ENCODE measurements at places on chromosomes 6 and 20.

- DNase-seq: no peak
These were observed 131.0 kb downstream of the DOK5 start for GRCh38 chr20:54606380-54606779.

DNA sequence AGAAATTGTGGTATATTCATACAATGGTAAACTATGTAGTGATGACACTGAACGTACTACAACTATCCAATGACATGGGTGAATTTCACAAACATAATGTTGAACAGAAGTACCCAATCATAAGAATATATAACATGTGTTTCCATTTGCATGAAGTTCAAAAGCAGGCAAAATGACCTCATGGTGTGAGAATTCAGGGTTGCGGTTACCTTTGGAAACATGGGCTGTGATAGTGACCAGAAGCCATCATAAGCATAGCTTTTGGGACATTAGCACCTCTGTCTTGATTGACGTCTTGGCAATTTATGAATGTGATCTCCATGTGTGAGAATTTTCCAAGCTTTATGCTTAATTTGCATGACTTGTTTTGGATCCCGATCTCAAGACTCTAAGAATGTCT, 500.1 kb upstream of the JAG1 start:
- DNase-seq: no peak

GRCh38 chr6:78947529-78947928, 80.2 kb downstream of the IRAK1BP1 start:
- DNase-seq: no peak

GRCh38 chr6:4751823-4752464, 24.3 kb upstream of the CDYL start:
- no peak for DNase-seq

GRCh38 chr6:82785206-82785605, 280.4 kb downstream of the UBE3D start:
- DNase-seq: no peak

DNA sequence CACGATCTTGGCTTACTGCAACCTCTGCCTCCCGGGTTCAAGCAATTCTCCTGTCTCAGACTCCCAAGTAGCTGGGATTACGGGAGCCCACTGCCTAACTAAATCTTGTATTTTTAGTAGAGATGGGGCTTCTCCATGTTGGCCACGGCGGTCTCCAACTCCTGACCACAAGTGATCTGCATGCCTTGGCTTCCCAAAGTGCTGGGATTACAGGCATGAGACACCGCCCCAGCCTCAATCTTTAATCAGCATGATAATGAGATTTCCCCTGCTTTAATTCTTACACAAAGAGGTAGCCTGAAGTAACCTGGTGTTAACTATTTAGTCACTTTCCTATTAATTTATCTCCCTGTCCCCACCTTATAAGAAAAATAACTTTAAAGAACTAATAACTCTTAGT, 31.3 kb upstream of the TRDN start:
- no peak for DNase-seq

DNA sequence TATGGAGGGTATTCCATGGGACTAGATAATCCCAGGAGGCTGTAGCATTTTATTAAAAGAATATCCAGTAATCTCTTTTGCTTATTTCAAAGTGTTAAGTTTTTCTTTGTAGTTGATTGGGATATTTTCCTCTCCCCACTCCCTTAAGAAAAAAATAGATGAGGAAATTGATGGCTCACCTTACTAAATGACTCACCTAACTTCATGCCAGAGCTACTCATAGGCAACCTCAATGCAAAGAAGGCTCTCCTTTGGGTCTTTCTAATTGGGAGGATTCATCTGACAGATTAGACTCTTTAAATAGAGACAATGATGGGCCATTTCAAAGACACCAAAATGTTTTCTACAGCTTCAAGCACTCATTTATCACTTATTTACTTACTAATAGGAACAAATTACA, 528.5 kb upstream of the BTBD3 start:
- DNase-seq: no peak

GRCh38 chr6:87731818-87732661, 30.0 kb upstream of the AKIRIN2 start:
- peak; percentile 89 for DNase-seq

GRCh38 chr20:61588411-61589385, 336.6 kb downstream of the CDH4 start:
- DNase-seq: peak; percentile 41

DNA sequence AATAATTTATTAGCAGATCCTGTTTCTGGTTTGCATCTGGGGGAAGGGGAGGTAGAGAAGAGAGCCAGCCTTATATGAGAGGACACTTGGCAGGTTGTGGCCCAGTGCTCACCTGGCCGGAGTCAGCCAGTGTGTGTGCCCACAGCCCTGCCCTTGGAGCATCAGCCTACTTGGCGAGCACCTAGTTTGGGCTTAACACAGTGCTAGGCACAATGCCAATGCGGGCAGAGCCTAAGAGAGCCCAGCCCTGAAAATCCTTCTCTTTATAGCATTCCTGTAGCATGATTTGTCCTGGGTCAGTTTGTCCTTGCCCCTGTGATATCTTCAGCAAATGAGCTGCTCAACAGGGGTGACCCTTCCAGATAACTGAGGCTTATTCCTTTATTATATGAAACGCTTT, 73.0 kb downstream of the SLX4IP start:
- DNase-seq: no peak

DNA sequence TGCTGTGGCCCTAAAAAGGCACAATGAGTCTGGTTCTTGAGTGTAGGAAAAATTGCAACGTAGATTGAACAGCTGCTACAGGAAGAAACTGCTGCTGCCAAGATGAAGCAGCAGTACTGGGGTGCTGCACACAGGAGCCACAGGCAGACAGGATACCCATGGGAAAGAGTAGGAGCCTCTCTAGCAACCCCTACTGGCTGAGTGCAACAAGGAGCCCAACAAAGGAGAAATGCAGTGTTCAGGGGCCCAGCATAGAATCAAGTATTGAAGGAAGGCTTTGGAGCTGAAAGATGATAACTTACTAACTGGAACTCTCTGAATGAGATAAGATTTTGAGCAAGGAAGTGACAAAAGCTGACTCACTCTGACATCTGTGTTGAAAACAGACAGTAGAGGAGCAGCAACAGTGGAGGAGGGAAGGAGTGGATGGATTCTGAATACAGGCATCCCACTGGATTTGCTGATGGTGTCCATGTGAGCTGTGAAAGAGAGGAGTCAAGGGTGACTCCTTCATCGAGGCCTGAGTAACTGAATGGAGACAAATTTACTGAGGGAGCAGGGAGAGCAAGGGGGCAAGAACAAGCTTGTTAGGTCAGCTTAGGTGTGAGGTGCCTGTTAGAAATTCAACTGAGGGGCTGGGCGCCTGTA, 534.7 kb upstream of the JARID2 start:
- DNase-seq: peak; percentile 76

DNA sequence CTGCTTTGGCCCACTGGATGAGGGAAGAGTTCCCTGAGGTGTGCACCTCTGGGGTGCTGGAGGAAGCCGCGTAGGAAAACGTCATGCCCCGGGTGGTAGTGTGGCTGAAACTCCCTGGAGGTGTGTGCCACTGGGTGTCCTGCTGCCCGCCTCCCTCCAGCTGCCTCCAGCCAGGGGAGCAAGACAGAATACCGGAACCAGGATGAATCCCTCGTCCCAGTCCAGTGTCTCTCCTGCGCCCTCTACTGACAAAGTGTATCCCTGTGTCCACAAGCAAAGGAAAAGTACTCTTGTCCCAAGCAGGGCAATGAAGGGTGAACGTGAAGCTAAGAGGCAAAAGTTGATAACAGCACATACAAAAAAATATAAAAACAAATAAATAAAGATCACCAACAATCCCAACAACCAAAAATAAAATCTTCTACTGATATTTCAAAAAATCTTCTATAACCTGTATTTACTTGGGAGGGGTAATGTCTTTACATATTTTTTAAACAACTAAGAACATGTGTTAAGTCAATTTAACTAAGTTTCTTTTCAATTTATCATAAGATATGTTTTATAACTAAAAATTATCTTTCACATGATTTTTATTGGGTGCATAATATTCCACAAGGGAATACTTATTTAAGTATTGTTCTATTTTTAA, 437.6 kb downstream of the MAFB start:
- DNase-seq: peak; percentile 78

DNA sequence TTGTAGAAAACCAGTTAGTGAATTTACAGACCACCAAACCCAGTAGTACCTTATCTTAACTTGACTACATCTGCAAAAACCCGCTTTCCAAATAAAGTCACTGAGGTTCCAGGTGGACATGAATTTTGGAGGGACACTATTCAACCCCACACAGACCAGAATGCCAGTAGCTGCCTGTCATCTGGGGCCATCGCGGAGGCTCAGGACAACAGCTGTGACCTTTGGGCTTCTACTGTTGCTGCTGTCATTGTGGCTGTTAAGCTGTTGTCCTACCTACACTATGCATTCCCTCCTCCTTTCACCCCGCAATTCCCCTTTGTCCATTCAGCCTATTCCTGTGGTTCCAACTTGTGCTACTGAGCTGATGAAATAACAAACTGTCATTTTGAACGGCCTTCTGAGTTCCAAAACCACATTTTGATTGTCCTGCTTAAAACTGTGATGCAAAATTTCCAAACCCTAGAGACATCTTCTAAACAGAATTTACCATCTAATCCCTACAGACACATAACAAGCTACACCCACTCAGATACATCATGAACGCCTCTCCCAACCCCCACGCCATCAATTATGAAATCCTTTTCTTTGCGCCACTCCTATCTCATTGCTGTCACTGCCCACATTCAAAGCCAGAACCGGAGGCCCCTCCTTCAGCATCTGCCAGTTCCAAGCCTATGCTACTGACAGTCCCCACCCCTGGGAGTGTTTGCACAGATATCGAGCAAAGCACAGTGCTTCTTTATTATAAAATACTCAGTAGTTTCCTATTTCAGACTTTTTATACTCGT, 125.0 kb downstream of the C6orf118 start:
- peak; percentile 3 for DNase-seq

- DNase-seq: peak; percentile 8
These were observed 506.9 kb downstream of the LMBRD1 start for GRCh38 chr6:69289689-69290495.

DNA sequence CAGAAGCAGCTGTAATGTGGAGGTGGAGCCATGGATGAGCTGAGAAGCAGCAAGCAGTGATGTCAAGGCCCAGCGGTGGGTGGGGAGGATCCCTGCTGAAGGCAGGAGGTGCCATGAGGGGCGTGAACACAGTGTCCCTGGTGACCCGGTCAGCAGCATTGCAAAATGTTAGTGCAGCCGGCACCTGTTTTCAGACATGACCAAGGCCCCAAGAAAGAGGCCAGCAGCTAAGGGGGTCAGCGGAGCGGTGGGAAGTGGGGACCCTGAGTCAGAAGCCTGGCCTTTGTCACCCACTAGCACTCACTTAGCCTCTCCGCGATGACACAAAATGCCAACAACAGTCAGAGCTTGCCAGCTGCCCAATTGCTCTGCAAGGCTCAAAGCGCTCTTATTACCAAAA, 51.9 kb downstream of the TMEM242 start:
- DNase-seq: no peak

GRCh38 chr6:54519161-54519560, 210.9 kb downstream of the TINAG start:
- DNase-seq: no peak

- no peak for DNase-seq
These were observed 23.6 kb upstream of the TGM6 start for GRCh38 chr20:2357114-2357513.

GRCh38 chr20:53498341-53498740, 95.3 kb downstream of the ZNF217 start:
- no peak for DNase-seq

DNA sequence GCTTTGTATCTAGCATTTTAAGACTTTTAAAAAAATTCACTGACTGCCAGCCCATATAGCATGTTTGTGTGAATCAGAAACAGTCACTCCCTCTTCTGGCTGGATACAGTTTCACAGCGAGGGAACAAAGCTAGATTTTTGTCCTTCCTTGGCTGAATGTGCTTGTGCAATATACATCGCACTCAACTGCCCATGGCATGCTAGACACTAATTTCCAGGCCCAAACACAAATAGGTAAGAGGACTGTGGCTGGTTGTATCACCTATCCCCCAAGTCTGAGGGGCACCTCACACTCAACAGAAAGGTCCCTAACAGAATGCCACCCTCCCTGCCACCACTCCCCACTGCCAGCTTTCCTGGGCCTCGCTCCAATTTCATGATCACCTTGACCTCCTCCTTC, 16.2 kb upstream of the BLCAP start:
- DNase-seq: peak; percentile 38

- no peak for DNase-seq
These were observed 19.8 kb downstream of the HEY2 start for GRCh38 chr6:125769147-125769783.

DNA sequence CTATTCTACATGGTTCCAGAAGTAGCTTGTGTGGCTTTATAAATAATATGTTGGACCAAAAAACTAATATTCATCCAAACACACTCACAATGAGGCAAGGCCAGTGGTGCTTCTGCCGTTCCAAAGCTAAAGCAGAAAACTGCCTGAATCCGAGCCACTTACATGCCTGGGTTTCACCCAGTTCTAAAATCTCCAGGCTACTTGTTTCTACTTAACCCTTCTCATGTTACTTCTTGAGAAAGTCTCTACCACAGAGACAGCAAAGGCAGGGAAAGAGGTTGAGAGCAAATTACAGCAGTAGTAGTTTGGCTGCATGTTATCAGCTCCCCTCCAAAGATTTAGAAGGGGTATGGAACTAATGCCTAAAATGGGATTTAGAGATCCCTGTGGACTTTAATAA, 62.0 kb downstream of the FAXC start:
- no peak for DNase-seq

DNA sequence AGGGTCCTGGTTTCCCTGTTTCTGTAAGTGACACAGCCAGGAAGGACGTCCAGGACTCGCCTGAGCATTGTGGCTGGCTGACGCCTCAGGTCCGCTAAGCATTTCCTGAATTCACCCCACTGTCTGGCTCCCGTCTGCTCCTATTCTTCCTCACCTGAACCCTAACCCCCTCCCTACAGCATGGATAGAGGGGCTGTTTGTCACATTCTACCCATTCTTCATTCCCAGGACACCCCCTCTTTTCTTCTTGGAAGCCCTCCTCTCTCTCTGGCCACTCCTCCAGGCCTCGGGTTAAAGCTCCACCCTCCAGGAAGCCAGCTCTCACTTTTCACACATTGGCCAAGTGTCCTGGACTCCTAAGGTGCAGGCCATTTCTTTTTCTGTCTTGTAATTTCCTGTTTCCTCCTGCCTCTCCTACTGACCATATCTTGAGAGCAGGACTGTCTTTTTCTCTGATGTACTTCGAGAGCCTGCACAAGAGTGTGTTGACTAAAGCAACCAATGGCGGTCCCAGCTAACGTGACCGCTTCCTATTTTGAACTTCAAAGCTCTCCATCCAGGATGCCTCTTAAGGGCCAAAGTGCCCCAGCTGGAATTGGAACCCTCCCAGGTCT, 24.2 kb upstream of the MYMX start:
- DNase-seq: no peak

GRCh38 chr6:1070085-1070521, 241.8 kb upstream of the FOXQ1 start:
- DNase-seq: no peak

DNA sequence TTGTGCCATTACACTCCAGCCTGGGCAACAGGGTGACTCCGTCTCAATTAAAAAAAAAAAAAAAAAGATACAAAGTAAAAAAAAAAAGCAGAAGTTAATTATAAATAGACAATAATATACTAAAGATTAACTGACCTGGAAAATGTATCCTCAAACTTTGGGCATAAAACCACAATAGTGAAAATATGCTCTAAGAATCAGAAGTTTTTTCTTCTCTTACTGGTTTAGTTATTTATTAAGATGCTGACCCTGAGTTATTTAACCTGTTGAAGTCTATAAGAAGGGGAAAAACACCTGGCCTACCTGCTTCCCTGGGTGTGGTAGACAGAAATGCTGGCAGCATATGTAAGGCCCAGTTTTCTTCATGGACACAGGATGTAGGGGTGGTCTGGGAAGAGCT, 133.7 kb upstream of the MLIP start:
- no peak for DNase-seq

Data from A673 (cell line).